ENCODE measurements at places on chromosomes 11 and 22.

- DNase-seq = no peak
Observed at GRCh38 chr11:100636536-100636935, 50.6 kb upstream of the ARHGAP42 start.

GRCh38 chr11:86116386-86116726, 47.5 kb upstream of the PICALM start:
- DNase-seq = no peak

DNA sequence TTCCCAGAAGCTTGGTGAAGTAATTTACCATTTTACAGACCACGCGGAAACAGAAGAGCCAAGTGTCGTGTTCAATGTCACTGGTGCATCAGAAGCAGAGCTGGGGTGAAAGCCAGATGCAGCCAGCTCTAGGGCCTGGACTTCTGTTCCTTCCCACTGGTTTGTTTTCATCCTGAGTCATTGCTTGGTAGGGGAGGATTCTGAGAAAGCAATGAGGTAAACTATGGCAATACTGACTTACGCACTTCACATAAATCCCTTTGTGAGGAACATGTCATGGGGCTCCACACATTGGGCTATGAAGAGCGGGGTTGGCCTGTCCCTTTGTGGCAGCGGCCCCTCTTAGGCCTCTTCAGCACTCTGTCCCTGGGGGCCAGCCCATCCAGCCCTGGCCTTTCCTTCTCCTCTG, 52.4 kb upstream of the RBFOX2 start:
- DNase-seq = no peak

- no peak for DNase-seq
Observed at GRCh38 chr11:125393331-125393730, 102.7 kb downstream of the FEZ1 start.

DNA sequence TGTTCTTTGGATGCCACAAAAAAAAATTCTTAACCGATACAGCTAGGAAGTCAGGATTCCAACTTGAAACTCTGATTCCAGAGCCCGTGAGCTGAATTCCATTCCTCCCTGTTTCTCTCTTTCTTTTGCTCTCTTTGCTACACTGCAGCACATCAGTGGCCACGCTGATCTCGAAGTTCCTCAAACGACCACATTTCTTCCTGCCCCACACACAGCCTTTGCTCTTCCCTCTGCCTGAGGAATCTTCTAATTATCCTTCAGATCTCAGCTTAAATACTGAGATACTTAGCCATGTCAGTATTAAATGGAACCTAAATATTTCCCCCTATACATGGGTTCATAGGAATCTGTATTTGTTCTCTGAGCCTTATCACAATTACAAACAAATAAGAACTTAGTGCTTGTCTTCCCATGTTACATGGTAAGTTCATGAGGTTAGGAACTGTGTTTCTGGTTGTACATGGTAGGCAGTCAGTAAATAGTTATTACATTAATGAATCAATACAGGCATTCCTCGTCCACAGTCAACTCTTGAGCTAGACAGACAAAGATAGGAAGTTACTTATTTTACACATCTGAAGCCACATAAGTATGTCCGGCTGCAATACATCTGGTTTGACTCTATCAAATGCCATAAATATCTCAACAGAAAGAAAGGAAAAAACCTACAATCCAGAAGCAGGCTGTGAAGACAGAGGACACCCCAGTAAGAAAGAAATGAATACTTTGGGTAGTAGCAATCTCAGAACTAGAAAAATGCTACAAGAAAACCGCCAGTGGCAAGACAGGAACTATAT, 86.6 kb downstream of the MAML2 start:
- peak; percentile 44 for DNase-seq

DNA sequence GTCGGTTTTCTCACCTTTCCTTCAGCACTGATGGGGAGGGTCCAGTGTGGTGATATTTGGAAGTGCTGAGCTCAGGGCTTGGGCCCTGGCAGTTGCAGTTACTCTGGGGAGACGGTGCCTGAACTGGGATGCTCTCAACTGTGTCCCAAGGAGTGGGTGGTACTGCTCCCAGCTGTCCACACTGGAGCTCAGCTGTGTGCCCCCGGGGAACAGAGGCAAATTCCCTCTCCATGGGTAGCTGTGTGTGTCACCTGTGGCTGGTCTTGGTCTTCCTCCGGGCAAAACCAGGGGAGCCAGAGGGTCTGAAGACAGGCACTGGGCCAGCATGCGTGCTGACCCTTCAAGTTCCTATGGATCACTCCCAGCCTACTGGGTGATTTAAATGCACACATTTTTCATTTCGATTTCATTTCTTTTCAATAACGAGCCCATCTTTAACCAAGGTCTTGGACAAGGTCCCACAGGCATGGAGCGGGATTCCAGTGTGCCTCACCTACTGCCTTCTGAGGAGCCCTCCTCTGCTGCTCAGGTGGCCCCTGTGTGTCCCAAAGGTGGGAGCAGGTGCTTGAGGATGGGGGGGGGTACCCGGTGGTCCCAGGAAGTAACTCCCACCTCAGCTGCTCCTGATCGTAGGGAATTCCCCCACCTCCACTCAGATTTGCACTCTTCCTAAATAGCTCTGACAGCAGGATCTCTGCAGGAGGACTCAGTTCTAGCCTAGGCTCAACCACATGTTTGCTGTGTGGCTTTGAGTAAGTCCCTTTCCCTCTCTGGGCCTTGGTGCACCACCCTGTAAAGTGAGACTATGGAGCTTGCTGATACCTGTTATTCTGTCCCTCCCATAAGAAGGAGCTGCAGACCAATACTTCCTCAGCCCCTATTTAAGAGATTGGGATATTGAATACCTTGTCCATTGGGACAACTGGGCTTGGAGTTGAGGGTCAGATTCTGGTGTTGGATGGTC, 16.8 kb downstream of the PRDM11 start:
- DNase-seq = no peak

GRCh38 chr11:76589477-76589876, 81.1 kb downstream of the LRRC32 start:
- no peak for DNase-seq

DNA sequence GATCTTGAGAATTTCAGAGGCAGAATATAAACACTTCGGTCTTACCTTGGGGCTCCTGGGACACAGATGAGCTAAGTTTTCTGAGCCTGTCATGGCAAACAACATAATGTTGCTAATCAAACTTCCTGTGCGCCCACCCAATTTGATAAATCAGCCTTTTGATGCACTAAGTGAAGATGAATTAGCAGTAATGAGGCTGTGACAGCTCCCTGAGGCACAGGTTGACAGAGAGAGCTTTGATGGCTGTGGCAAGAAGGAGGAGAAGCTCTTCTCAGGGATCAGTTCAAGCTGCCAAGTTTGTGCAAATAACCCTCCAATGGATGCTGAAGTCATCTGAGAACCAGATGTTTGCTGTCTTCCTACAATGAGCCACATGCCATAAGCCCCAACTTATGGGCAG, 34.4 kb downstream of the DRD2 start:
- no peak for DNase-seq

DNA sequence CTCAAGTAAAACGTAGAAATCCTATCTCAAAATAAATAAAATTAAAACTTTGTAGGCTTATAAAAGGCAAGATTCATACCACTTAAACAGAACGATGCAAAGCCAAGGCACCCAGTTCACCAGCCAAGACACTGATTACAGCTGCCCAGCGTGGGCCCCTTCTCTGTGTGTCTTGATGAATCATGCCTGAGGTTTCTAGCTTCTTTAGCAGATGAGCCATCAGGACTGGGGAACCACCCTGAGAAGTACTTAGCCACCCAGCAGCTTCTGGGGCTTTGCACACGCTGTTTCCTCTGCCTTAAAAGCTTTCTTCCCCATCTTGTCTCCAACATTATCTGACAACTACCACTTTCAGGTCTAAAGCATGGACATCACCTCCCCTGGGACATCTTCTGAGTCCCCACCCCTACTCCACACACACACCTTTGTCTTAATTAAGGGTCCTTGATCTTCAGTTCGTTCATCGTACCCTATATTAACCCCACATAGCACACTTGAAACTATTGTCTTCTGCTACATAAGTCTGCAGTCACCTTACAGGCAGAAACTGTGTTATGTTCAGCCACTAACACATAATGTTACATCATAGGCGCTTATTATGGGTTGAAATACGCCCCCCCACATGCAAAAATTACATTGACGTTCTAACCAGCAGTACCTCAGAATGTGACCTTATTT, 8.7 kb upstream of the LAYN start:
- no peak for DNase-seq

GRCh38 chr22:44730490-44731356, 21.7 kb upstream of the ARHGAP8 start:
- DNase-seq = no peak
